ENCODE measurements at places on chromosomes 5 and 9. TPM values are rescaled to one million over a fixed set of nuclear protein-coding genes. Genes with fewer than 3 reads are reported as not detected.

FCN2 gene
- not detected for total RNA-seq

DNA sequence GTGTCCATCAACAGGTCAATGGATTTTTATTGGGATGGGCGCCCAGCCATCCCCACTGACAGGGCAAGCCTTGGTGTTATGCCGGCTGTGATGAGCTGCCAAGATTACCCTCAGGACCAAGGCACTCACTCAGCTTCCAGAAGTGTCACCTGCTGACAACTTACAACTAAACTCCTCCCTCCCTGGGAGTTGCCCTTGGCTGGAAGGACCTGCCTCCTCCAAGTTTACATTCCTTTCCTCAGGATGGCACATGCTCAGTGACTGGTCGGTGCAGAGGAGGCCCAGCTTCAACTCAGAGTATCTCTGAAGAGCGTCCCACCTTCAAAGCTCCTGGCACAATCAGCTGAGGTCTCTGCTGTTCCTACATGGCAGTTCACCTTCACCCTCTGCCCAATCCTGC, 52.5 kb upstream of the ZBTB43 start:
- no peak for DNase-seq

- no peak for DNase-seq
These were observed 103.0 kb upstream of the CDH6 start for GRCh38 chr5:31090467-31090866.

- DNase-seq = peak; percentile 56
These were observed at the start of gene JADE2 for GRCh38 chr5:134524826-134525682. TSS of gene JADE2 (plus strand) at chr5:134525670. CDS start at chr5:134535858, 10,188 bp downstream.

DNA sequence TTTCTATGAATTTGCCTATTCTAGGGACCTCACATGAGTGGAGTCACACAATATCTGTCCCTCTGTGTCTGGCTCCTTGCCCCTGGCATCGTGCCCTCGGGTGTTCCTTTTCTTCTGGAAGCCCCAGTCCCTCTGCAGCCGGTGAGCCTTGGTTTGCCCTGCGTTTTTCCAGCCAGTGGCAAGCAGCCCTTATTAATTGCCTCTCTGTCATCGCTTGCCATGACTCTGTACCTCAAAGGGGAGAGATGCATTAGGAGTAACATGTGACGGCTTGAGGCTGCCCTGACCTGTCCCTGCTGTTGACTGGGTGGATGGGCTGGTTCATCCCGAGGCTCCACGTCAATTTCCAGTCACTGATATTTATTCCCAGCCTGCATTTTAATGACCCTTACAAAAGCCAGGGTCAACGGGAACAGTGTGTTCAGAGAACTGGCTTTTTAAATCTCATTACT, 87.3 kb downstream of the CFAP90 start:
- DNase-seq = no peak

GDF9 gene
- 0.34 TPM for total RNA-seq

GRCh38 chr9:108544866-108545265, 310.9 kb downstream of the ACTL7B start:
- DNase-seq = peak; percentile 52

Data from astrocyte (in vitro differentiated cells and primary cell).